ENCODE measurements at places on chromosomes 13 and 19. TPM values are rescaled to one million over a fixed set of nuclear protein-coding genes. Genes with fewer than 3 reads are reported as not detected.

UPK1A gene
- total RNA-seq = not detected

- DNase-seq = no peak
Observed at GRCh38 chr13:94822356-94822755, 110.0 kb upstream of the SOX21 start.

DNA sequence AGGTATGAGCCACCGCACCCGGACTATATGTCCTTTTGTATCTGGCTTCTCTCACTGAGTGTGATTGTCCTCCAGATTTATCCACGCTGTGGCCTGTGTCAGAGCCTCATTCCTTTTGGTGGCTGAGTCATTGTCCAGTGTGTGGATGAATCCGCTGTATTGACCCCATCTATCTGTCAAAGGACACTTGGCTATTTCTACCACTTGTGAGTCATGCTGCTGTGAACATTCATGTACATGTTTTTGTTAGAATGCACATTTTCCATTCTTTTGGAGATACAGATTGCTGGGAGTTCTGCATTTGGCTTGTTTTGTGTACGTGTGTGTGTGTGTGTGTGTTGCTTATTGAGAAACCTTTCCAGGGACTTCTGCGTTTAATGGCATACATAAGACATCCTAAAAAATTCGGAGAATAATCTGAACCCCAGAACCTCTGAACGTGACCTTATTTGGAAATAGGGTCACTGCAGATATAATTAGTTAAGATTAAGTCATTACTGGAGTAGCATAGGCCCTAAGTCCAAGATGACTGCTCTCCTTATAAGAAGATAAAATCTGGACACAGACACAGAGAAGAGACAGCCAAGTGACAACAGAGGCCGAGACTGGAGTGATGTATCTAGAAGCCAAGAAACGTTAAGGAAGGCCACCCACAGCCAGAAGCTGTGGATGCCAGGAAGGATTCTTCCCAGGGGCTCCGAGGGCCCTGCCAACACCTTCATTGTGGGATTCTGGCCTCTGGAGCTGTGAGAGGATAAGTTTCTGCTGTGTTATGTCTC, 4.9 kb upstream of the GIPC3 start:
- no peak for DNase-seq

- DNase-seq = no peak
Observed at GRCh38 chr13:87537951-87538350, 133.2 kb upstream of the SLITRK5 start.

PIBF1 gene
- 28.3 TPM for total RNA-seq

- DNase-seq = no peak
Observed at GRCh38 chr13:36920616-36921185, 663 bp upstream of the SMAD9 start.

DNA sequence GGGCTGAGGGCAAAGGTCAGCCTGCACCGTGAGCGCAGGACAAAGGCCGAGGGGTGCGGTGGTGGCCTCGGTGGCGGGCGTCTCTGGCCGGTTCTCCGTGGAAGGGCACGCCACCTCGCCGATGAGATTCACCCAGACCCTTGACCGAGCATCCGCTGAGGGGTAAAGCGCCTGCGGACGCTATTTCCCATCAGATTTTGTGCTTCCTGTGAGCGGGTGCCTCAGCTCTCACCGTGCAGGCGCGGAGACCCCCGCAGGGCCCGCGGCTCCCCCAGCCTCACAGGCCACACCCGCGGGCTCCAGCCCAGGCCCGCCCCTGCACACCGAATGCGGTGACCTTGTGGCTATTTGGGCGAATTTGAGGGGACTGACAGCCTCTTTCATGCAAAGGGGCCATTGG, 348.0 kb downstream of the TEX29 start:
- DNase-seq = no peak

- DNase-seq = no peak
Observed at GRCh38 chr19:55465460-55466240, 1.1 kb upstream of the C19orf85 start.

WIZ gene
- total RNA-seq = 25.2 TPM

DNA sequence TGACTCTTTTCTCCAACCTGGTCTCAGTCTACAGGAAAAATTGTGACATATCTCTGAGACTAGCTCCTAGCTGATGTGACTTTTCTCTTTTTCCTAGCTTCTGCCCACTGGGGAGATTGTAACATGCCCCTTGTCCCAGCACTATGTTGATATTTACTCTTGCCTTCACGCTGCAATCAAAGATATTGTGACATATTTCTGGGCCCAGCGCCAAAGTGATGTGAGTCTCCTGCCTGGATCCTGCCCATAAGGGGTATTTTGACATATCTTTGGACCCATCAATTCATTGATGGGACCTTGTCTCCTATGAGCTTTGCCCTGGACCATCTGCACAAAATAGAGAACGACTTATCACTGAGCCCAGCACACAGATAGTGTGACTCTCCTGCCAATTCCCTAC, 41.1 kb downstream of the ZNF729 start:
- DNase-seq = no peak

DNA sequence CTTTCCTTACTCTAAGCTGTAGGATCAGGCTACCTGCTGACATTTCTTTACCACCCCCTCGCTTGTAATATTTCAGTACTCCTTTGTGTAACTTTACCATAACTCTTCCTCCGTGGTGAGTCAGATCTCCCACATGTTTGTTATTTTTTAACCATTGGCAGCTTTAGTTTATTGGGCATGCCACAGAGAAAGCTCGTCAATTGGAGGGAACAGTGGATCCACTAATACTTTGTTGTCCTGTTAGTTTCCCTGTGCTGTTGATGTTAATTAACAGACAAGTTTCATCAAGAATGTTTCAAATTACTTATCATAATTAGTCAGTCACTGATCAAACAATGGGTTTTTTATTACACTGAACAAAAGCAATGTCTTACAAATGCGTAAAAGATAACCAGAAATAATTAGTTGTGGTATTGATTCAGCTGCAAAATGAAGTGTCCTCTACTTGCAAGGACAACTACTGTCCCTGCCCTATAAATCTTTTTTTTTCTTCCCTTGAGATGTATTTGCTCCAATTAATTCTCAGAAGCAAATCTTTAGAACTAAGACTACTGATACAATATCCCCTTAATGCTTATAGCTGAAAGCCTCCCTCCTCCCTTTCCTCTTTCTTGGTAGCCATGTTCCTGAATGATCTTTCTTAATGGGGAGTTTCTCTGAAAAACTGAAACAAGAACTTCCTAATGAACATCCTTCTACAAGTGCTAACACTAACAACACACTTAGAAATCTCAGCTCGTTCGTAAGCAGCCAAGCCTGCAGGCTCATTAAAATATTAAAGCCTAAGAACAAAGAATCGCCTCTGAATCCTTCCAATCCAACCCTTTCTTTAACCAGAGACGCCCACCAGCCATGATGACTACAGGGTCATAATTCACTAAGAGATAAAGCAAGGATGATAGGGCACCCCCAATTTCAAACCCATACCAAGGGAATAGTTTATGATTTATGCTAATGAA, 22.2 kb downstream of the EFNB2 start:
- no peak for DNase-seq

GRCh38 chr19:50551034-50551714, 17.1 kb downstream of the LRRC4B start:
- no peak for DNase-seq

DNA sequence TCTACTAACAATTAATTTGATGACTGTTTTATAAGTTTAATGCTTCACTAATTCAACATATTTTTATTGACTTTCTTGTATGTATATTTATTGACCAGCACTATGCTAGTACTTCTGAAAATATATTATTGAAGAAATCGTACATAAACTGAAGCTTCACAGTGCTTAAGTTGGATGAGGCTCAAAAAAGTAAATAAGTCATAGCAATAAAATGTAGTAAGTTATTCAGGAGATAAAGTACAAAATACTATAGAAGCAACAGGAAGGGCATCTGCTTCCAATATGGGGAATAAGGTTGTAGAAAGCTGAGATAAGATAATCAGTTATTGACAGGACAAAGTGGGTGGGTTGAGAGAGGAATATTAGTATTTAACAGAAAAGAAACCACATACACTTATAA, 944.9 kb upstream of the MIR17HG start:
- DNase-seq = no peak

- no peak for DNase-seq
Observed at GRCh38 chr13:88217372-88217771, 546.2 kb downstream of the SLITRK5 start.

Data from lower lobe of right lung (tissue), 2 donors.